ENCODE measurements at places on chromosomes 11 and 22.

- no peak for DNase-seq
These were observed 554.2 kb upstream of the CCDC90B start for GRCh38 chr11:83840326-83840725.

GRCh38 chr11:57776577-57777210 is 15.1 kb downstream of the CTNND1 start:
- no peak for DNase-seq

DNA sequence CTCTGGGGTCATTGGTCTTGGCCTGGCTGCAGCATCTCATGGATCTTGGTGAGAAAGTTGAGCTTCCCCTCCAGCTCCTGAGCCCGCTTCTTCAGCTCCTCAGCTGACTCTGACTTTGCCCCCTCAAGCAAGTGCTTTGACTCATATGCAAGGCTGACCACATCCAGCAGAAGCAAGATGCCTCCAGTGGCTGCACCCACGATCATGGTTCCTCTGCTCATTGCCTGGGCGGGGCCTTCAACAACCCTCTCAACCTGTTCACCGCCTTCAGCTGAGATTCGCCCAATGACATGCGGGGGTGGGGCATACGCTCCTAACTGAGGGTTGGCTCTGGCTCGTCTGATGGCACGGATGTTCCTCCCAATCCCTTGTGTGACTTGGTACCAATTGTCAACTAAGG is 11.9 kb downstream of the APOL2 start:
- DNase-seq: no peak

DNA sequence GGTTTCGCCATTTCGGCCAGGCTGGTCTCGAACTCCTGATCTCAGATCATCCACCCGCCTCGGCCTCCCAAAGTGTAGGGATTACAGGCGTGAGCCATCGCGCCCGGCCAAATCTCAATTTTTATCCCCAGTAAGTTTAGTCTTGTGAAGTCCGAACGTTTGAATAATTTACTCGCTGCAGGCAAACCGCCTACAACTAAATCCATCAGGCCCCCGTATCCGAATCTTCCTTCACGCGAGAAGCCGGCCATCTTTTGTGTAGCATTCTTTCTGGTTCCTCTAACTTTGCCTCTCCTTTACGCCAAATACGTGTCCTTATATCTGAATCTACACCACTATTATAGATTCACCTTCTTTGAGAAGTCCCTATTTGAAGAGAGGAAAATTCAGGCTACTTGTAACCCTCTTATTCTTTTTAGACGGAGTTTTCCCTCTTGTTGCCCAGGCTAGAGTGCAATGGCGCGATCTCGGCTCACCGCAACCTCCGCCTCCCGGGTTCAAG is 581 bp upstream of the EIF3L start:
- DNase-seq: no peak

DNA sequence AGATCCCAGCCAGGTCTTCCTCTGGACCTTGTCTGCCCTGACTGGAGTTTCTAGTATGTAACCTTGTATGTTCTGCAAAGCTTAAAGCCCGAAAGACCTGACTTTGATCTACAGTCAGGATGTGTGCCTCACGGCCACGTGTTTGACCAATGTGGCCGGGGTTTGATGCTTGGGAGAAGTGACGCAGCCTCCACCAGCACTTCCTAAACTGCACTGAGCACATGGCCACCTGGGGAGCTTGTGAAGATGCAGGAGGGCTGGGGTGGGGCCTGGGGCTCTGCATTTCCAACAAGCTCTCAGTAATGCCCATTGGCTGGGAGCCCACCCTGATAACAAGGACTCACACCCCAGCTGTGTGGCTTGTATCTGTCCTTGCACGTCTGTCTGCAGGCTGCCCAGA is 53.2 kb downstream of the NAT10 start:
- no peak for DNase-seq

GRCh38 chr11:10395166-10395897 is 59.7 kb upstream of the AMPD3 start:
- DNase-seq: no peak

DNA sequence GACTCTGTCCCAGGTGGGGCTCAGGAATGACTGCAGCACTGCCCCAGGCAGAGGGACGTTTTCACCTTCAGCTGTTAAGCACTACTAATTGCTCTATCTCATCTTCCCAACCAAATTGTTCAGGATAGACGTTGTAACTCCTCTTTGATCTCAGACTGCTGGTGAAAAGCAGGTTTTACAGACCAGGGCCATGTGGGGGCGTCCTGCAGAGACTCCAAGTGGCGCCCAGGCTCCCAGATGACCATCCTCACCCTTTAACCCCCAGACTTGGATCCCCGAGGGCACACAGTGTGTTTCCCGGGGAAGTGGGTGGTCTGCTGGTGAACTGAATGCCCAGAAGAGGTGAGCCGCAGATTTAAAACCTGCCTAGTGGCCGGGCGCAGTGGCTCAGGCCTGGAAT is 23.9 kb downstream of the FADD start:
- no peak for DNase-seq

DNA sequence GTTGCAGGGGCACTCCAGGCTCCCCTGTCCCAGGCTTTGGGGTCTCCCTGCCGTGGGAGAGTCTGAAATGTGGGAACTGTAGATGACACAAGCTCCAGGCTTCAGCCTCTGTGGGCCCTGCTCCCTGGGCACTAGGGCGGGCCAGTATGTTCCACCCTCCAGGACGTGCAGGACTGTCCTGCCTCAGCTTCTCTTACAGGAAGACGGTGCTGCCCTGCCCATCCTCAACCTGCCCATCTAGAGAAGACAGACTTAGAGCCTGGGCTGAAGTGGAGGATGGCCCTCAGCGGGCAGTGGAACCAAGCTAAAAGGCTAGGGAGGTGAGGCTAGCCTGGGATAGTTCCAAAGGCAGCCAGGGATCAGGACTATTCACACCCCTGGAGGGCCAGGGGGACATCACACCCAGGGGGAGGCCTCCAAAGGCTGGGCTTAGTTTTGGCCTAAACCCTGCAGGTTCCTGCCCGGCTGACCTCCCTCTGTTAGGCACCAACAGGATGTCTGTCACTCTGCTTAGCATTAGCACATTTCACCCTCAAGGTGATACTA is 4.0 kb upstream of the CERK start:
- DNase-seq: no peak

DNA sequence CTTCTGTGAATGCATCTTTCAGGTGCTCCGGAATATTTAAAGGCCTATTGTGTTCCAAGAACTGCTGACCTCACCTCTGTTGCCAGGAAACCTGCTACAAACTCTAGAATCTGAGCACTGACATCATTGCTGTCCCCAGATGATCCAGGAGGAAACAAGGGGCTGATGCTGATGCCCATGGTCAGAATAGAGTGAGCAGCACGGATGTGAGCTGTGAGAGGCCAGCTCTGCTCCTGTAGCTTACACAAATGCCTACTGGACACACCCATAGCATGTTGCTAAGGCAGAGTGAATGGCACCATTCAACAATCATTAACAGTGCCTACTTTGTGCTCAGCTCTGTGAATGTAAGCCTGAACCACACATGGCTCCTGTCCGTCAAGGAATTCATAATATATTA is 276.7 kb upstream of the API5 start:
- no peak for DNase-seq

- DNase-seq: no peak
These were observed 313.7 kb downstream of the SWAP70 start for GRCh38 chr11:9977554-9977953.

DNA sequence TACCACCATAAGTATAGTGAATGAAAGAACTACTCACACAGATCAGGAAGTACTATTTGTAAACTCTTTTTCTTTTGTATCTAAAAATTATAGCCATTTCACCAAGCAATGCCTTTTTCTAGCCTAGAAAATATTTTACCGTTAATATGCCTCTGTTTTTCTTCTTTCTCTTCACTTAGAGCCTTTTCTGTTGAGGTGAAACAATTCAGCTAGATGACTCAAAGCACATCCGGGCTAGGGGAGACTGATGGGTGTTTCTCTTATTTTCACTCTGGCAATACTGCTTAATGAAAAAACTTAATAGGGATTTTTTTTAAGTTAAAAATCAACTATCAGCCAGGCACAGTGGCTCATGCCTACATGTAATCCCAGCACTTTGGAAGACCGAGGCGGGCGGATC is 93.3 kb downstream of the SGSM3 start:
- DNase-seq: no peak

- DNase-seq: no peak
These were observed 9.7 kb downstream of the TUB start for GRCh38 chr11:8090756-8091155.

DNA sequence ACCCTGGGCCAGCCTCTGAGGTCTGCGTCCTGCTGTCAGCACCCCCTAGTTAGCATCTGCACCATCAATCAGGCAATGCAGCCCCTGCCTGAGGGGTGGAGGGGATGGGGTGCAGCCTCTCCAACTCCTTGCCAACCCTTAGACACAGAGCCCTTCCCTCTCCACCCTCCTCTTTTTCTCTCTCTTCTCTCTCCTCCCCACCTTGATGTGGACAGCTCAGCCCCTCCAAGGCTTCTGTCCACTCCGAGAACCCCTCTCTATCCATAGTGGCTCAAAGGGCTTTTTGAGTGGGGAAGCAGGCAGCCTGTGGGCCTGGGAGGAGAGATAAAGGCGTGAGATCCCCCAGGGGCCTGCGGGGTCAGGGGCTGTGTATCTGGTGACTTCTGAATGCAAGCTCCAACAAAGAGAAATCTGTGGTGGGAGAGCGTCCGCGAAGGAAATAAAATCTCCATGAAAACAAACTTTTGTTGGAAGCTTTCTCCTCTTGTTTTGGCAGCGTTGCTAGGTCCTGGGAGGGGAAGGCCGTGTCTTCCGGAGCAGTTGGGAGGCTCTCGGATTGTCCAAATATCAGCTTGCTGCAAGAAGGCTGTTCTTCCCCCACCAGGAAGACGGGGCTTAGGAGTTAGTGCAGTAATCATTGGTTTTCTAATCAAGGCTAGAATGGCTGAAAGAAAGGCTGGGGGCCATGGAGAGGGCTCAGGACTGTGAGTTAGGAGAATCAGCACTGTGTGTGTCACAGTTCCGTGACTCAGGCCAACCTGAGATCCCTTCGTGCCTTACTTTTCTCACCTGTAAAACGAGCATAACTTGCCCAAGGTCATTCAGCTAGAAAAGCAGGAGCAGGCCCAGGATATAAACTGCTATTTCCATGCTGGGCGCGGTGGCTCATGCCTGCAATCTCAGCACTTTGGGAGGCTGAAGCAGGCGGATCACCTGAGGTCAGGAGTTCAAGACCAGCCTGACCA is 50.3 kb downstream of the PKNOX2 start:
- DNase-seq: no peak

- no peak for DNase-seq
These were observed 19.4 kb downstream of the SUSD2 start for GRCh38 chr22:24200619-24201212.

GRCh38 chr11:76140912-76141574 is 65.3 kb downstream of the WNT11 start:
- DNase-seq: no peak

DNA sequence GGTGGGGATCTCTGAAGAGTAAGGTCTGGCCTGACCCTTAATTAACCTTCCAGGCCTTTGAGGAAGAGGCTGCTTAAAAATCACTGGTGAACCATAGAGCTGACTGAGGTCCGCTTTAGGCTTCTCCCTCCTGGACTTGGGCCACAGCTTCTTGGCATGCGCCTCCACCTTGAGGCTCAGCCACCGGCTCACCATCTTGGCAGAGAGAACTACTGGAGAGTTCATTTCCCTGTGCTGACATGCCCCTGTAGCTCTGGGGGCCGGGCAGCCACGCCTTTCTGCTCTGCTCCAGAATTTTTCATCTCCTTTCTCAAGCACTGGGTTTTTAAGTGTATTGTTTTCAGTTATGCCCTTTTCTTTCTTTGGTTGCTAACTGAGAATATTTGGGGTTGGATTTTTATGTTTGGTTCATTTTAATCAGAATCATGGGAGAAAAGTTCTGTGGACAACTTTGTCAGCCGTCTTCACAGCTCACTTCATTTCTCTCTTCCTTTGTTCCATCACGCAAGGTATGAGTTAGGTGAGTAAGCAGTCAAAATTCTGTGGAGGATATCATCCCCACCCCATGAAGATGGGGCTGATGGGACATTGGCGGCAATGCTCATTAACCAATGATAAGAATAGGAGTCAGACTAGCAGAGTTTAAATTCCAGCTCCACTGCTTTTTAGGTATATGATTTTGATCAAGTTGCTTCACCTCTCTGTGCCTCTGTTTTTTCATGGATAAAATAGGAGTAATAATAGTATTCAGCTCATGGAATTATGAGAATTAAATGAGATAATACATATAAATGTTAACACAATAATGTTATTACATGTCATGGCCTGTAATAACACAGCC is 103.9 kb downstream of the DBX1 start:
- DNase-seq: no peak

DNA sequence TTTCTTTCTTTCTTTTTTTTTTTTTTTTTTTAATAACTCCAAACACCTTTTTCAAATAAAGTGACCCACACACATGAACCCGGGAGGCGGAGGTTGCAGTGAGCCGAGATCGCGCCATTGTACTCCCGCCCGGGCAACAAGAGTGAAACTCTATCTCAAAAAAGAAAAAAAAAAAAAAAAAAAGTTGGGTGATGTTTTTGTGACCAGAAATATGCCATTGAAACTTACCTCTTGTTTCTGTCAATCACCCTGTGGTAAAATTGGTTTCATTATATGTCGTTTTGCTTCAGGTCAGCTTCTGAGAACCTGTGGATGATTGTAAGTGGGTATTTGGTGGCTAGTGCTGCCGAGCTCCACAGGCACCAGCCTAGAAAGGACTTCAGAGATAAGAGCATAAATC is 238.8 kb downstream of the TBC1D22A start:
- no peak for DNase-seq

GRCh38 chr11:10273738-10274137 is 20.3 kb downstream of the SBF2 start:
- no peak for DNase-seq

DNA sequence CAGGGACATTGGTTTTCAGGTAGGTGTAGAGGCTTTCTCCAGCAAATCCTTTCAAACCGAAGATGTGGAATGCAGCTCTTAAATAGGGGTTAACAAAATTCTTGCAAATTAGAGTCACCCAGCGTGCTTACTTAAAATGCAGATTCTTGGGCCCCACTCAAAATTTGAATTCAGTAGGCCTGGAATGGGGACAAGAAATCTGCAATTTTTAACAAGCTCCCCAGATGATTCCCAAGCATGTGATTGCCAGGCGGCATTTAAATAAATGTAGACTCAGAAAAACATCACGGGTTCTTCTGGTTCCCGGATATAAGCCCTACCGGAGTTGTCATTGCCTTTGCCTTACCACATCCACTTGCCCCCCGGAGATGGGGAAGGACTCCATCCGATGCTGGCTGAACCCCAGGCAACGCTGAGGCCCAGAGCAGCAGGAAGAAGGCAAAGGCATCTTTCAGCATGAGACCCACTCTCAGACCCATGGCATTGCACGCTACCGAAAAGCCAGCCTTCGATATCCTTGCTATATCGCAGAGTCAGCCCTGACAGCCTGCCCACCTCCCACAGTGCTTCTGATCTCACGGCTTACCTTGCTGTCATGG is 134.2 kb downstream of the DSCAML1 start:
- no peak for DNase-seq

- DNase-seq: no peak
These were observed 8.8 kb downstream of the POU2F3 start for GRCh38 chr11:120248551-120249278.
